Hematopoietic multipotent progenitor cell treated with erythropoietin and hydrocortisone succinate and interleukin-3 and kit ligand, for 15 days (in vitro differentiated cells): ENCODE measurements at places on chromosomes 5 and 9.

- DNase-seq: no peak
These were observed 37.1 kb downstream of the BNC2 start for GRCh38 chr9:16833296-16833835.

GRCh38 chr5:142216931-142217330 is 107.9 kb downstream of the SPRY4 start:
- DNase-seq: no peak

GRCh38 chr5:10990634-10991033 is 229.6 kb upstream of the DAP start:
- no peak for DNase-seq

DNA sequence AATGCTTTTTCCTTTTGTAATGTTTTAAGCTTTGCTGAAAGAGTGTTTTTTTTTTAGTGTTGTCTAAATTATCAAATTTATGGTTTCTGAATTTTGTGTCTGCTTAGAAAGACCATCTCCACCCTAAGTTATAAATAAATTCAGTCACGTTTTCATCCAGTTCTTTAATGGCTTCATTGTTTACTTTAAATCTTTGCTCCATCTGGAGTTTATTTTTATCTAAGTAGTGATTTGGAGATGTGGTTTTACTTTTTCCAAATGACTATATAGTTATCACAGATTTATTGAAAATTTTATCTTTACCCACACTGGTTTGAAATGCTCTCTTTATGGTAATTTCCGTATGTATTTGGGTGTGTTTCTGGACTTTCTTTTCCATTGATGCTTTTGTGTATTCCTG is 577.2 kb upstream of the ZNF608 start:
- DNase-seq: no peak

DNA sequence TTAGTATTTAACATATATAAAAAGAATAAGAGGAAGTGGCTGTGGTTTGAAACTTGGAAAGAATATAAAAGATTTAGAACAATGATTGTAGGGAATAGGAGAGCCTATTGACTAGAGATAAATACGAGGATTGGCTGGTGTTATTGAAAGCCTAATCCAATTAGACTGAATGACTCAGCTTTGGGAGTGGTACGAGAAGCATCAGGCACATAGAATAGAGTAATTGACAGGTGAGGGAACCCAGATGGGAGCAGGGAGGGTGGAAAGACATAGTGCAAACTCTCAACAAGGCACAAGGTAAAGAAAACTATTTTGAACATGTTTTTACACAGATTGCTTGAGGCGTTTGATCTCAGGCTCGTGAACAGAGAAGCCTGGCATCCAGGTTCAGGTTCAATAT is 338.9 kb upstream of the KLF9 start:
- no peak for DNase-seq

- no peak for DNase-seq
These were observed 75.4 kb downstream of the STK32A start for GRCh38 chr5:147310059-147310704.

GRCh38 chr9:92494856-92495255 is 12.6 kb upstream of the ASPN start:
- DNase-seq: no peak

GRCh38 chr5:17180864-17181723 is 36.3 kb upstream of the BASP1 start:
- no peak for DNase-seq

DNA sequence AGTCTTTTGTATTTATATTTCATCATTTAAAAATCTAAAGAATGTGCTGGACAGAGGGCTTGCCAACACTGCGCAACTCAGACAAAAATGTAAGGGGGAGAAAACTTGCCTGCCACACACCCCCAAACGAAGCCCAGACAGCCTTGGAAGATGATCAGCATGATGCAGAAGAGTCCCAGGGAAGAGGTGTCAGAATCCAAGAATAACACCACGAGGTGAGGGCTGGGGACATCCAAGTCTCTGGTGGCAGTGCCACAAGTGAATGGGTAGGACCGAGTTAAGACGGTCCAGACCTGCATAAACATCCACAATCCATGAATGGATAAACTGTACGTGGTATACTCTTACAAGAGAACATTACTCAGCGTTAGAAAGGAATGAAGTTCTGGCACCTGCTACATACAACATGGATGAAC is 10.4 kb downstream of the EPB41L4B start:
- DNase-seq: no peak

DNA sequence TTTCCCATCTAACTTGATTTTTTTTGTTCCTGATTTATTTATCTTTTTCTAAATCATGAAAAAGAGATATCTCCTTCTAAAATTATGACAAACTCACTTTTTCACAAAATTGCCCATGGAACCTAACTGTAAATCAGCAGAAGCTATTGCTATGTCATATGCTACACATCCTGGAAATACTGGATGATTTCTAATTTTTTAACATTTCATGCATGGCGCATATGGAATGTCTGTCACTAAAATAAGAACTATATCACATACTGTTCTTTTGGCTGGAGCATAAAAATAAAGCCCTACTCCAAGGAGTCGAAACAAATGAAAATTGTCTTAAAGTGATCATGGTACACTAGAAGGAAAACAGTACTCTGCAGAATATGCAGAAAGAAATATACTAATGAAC is 60.6 kb downstream of the CAMK4 start:
- no peak for DNase-seq

- DNase-seq: peak; percentile 21
These were observed 36.1 kb downstream of the MRPL36 start for GRCh38 chr5:1763548-1763911.

DNA sequence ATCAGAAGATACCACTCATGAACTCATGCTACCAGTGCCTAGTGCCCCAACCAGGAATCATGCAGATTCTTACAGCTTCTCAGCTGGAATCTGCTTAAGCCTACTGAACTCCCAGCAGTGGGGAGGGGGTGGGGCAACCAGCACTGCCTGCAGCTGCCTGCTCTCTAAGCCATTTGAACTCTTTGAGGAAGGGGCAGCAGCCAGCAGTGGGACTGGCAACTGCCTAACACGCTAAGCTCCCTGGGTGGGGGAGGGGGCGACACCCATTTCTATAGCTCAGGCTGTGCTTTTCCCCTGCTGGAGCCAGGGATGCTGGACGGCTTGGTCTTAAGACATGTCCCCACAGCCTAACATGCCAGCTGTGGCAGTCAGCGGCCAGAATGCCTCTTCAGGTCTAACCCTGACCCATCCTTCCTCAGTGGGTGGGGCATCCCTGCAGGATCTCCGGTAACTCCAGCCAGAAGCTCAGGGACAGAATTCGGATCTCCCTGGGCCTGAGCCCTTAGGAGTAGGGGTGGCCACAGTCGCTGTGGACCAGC is 889.7 kb downstream of the CDH9 start:
- DNase-seq: no peak

DNA sequence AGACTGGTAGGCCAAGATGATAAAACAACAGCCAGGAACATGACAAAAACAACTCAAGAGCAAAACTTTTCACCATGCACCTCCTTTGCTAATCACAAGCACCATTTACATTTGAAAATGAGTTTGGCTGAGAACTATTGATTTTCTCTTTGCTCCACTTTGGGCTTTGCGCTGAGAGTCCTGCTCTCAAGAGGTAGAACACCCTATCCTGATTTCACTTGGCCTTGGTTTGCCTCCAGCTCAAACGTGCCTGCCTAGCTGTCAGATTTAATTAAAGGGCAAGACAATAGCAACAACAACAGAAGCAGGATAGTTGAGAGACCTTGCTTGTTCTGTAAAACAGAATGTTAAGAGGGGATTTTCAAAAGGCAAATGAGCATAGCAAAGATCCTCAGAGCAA is 128.2 kb upstream of the ASTN2 start:
- no peak for DNase-seq
